ENCODE measurements at places on chromosomes 2 and 18.

- DNase-seq: no peak
Measured at GRCh38 chr2:223203971-223204929, 152.3 kb downstream of the KCNE4 start.

- no peak for DNase-seq
Measured at GRCh38 chr2:64352292-64352691, 101.7 kb upstream of the LGALSL start.

- DNase-seq: no peak
Measured at GRCh38 chr2:103155308-103155707, 393.5 kb downstream of the TMEM182 start.

- DNase-seq: peak; percentile 30
Measured at GRCh38 chr2:96407041-96407918, 71.7 kb downstream of the NCAPH start.

DNA sequence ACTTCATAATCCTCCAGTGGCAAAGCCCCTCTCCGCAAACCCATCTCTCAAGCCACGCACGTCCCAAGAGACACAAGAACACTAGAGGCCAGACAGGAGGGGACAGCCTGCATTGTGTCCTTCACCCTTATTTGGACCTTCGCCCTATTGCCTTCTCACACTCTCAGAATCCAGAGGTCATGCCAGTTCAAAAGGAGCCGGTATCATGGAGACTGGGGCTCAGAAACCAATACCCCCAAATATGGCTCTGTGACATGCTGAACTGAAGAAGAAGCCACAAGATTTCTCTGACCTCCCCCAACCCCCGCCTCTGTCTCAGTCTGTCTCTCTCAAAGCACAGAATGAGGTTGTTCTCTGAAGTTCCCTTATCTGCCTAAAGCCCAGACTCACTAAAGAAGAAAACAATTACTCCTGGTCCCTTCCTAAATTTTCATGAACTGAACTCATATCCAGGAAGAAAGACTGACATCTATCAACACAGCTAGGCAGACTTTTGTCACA is 19.2 kb upstream of the SPATA3 start:
- DNase-seq: no peak

DNA sequence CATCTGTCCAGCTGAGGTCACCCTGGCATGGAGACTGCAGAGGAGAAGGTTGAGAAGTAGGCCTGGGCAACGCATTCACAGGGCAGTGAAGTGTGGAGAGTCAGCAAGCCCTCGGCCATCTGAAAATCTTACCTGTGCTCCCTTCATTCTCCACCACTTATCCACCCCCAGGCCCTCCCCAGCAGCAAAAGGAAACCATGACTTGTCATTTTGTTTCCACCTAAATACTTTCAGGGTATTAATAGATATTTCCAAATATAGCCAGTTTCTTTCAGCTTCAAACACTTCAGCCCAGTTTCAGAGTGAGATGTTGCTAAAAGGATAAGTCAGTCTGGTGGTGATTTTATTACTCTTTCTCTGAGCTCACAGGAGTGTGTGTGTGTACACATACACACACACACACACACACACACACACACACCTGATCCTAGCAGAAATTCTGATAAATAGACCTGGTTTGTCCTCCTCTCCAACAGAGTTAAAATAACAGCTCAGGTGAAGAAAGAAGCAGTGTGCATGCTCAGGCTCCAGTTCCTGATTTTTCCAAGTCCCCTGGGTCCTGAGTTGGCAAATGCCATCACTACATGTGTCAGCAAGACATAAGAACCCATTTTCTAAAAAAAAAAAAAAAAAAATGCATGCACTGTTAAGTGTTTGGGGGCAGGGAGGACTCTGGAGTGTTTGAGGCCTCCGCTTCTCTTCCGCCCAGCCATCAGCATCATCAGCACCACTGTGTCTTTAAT is 82.8 kb downstream of the LOXHD1 start:
- no peak for DNase-seq

DNA sequence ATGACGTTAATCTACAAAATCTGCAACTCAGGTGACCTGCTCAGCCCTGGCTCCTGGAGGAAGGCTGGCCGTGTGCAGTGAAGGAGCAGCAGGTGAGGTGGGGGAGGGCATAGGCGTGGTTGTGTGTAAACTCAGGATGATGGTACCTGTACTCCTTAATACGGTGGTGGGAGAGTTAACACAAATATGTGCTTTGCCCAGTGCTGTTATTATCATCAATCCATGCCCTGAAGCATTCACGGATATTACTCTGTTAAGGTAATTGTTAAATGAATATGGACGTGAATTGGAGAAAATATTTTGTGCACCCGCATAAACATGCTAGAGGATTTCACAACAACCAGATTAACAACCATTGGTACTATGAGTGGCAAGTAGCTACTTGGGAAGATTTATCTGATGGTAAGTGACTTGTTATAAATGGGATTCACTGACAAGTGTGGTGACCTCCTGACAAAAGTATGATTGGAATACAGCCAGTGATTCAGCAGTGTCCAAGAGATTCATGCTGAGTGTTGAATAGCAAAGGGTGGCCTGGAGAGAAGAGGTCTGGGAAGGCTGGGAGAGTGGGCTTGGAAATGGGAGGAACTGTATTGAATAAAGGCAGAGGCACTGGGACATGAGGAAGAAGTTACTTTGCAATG is 194.1 kb downstream of the TPGS2 start:
- no peak for DNase-seq

DNA sequence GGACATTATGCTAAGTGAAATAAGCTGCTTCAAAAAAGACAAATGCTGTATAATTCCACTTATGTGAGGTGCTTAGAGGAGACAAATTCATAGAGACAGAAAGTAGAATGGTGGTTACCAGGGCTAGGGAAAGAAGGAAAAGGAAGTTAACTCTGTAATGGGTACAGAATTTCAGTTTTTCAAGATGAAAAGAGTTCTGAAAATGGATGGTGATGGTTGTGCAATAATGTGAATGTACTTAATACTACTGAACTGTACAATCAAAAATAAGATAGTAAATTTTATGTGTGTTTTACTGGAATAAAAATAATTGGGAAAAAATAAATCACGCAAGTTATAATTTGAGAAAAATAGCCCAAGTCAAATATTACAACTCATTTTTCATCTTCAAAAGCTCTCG is 27.5 kb downstream of the ARHGAP25 start:
- DNase-seq: no peak

- no peak for DNase-seq
Measured at GRCh38 chr2:70956141-70956540, 20.4 kb downstream of the ATP6V1B1 start.

- no peak for DNase-seq
Measured at GRCh38 chr2:128310761-128311160, 7.9 kb downstream of the HS6ST1 start.

GRCh38 chr18:23350188-23350587 is 102.9 kb upstream of the RIOK3 start:
- DNase-seq: no peak

- no peak for DNase-seq
Measured at GRCh38 chr2:26532301-26533250, 54.7 kb upstream of the OTOF start.

DNA sequence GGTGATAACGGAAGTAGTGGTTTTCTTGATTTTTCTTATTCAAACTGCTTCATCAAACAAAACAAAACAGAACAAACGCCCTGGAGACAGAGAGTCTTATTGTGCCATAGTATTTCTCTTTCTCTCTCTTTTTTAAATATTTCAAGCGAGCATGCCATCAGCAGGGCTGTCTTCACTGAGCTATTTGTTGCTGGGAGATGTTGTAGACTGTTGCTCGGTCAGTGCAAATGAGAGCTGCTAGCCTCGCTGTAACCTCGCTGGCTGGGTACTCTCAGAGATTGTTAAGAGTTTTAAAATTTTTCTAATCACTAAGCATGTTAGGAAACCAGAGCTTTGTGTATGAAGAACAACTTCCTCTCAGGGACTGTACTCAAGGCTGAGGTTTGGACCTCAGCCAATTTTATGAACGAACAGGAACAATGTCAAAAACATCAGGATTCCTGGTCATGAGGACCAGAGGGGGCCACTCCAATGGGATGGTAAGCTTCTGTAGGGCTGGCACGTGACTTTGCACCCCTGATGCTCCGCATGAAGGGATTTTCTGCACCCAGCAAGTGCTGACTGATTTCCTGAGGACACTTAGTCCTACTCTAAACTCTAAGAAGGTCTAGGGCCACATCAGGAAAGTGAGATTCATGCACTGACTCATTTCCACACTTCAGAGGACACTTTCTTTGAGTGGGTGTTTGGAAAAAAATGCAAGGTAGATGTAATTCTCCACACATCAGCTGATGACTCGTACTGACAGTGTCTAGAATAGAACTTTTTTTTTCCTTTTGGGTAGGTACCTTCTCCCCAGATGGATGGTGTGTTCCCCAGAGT is 59.8 kb upstream of the IL1R1 start:
- DNase-seq: no peak

DNA sequence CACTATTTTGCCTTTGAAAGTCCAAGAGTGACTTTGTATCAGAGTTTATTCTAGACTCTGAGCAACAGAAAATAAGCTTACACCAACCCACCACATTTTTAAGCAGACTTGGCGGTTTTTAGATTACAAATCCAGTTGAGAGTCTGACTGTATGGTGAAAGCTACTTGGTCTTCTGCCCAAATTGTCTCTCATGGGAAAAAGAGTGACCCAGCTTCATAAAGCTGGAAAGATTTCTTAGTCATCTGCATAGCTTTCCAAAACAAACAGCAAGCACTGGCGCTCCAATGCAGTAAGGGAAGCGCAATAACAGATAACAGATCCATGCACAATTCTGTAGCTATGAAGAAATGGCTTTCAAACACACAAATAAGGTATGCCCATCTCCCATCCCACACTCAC is 7.1 kb downstream of the DSG1 start:
- no peak for DNase-seq

GRCh38 chr2:197286805-197287595 is 23.6 kb downstream of the ANKRD44 start:
- no peak for DNase-seq

DNA sequence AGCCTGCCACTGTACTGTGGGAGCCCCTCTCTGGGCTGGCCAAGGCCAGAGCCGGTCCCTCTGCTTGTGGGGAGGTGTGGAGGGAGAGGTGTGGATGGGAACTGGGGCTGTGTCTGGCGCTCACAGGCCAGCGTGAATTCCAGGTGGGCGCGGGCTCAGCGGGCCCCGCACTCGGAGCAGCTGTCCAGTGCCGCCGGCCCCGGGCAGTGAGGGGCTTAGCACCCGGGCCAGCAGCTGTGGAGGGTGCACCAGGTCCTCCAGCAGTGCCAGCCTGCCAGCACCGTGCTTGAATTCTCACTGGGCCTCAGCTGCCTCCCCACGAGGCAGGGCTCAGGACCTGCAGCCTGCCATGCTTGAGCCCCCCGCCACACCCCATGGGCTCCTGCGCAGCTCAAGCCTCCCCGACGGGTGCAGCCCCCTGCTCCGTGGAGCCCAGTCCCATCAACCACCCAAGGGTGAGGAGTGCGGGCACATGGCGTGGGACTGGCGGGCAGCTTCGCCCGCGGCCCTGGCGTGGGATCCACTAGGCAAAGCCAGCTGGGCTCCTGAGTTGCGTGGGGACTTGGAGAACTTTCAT is 69.5 kb upstream of the ABCA12 start:
- DNase-seq: no peak

DNA sequence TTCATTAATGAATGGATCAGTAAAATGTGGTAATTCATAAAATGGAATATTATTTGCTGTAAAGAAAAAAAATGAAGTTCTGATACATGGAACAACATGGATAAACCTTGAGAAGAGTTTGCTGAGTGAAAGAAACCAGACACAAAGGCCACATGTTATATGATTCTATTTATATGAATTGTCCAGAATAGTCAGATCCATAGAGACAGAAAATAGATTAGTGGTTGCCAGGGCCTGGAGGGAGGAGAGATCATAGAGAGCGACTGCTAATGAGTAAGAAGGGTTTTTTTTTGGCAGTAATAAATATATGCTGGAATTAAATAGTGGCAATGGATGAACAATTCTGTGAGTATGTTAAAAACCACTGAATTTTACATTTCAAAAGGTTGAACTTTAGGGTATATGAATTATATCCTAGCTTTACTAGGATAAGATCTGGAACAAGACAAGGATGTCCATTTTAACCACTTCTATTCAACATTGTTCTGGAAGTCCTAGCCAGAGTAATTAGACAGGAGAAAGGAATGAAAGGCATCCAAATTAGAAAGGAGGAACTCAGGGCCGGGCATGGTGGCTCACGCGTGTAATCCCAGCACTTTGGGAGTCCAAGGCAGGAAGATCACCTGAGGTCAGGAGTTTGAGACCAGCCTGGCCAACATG is 48.8 kb downstream of the MAPRE2 start:
- DNase-seq: no peak

GRCh38 chr2:197248623-197249022 is 62.0 kb downstream of the ANKRD44 start:
- peak; percentile 63 for DNase-seq

Data from T-helper 2 cell (primary cell).